ENCODE measurements at places on chromosomes 5 and 9.

DNA sequence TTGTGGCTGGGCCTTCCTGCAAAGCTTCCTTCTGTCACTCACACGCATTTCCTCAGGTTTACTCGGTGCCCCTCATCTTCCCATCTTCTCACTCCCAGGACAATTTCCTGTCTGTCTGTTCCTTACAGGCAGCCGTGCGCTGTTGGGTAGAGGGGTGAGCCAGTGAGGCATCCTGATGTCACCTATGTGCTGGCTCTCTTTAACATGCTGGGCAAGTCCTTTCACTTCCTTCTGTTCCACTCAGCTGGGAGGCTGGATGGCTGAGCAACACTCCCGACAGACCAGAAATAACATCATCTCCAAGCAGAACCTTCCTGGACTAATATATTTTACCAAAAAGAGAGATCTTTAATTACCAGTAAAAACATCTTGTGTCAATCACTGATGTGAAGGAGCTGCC, 103.0 kb downstream of the HSD17B3 start:
- DNase-seq, result no peak

DNA sequence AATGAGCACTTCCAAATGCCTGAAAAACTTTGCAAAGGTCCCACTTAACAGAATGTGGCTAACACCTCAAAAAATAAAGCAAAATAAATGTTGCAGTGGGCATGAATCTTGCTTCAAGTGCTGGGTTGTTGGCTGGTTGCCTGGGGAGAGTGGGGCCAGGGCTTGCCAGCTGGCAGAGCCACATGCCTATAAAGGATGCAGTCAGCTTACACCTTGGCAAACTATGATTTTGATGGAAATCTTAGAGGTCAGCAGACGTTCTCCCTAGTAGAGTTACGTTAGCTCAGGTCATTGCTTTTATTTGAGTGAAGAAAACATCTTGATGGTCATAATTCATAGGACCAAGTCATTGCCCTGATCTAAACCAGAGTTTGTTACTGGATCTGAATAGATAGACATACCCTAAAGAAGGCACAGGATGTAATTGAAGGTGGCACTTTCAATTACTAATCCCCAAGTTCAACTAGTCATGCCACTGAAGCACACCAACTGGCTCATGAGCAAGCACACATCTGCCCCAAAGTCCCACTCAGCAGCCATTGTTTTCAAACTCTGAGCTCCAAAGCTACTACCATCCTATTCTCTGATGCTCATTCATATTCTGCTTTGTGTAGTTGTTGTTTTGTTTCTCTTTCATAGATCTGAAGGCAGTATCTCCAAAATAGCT, 51.2 kb upstream of the ZSWIM6 start:
- DNase-seq, result peak; percentile 41

GRCh38 chr9:69314547-69314946, 10.5 kb upstream of the ENTREP1 start:
- no peak for DNase-seq

- DNase-seq, result no peak
These were observed 153.1 kb downstream of the FGF1 start for GRCh38 chr5:142532781-142533176.

GRCh38 chr9:96721731-96722429, 56.0 kb downstream of the ZNF510 start:
- no peak for DNase-seq

GRCh38 chr5:93611976-93612854, 29.2 kb downstream of the NR2F1 start:
- peak; percentile 27 for DNase-seq
